ENCODE measurements at places on chromosomes 12 and 14. TPM values are rescaled to one million over a fixed set of nuclear protein-coding genes. Genes with fewer than 3 reads are reported as not detected.

Gene ASCL1
- polyA plus RNA-seq, result 5.0 TPM

Gene CDKN1B
- polyA plus RNA-seq, result 107 TPM

Gene GLIPR1L2
- 1.0 TPM for polyA plus RNA-seq

Gene RABGGTA
- 28.8 TPM for polyA plus RNA-seq

Gene COX8C
- not detected for polyA plus RNA-seq

Gene DLGAP5
- 2.0 TPM for polyA plus RNA-seq

Gene ARHGAP9
- not detected for polyA plus RNA-seq

Gene GYS2
- polyA plus RNA-seq, result 0.14 TPM

Gene LYZ
- polyA plus RNA-seq, result not detected

Gene SLC41A2
- polyA plus RNA-seq, result 26.1 TPM

Gene NPAS3
- 1.3 TPM for polyA plus RNA-seq

Gene SYNE3
- polyA plus RNA-seq, result 0.35 TPM

Gene CCDC197
- polyA plus RNA-seq, result not detected

Gene BATF
- not detected for polyA plus RNA-seq

Gene OAS2
- not detected for polyA plus RNA-seq

Gene GNS
- 33.6 TPM for polyA plus RNA-seq

Gene CD27
- polyA plus RNA-seq, result not detected

Gene BCL11B
- 104 TPM for polyA plus RNA-seq

Gene RIC8B
- 30.0 TPM for polyA plus RNA-seq

Measured in neural cell (in vitro differentiated cells).